ENCODE measurements at places on chromosomes 2 and 18.

GRCh38 chr18:36697905-36698304 is 130.9 kb downstream of the TPGS2 start:
- no peak for DNase-seq

GRCh38 chr18:65968239-65969004 is 217.6 kb downstream of the CDH7 start:
- DNase-seq, result no peak

GRCh38 chr18:25247725-25248124 is 104.2 kb downstream of the ZNF521 start:
- no peak for DNase-seq

DNA sequence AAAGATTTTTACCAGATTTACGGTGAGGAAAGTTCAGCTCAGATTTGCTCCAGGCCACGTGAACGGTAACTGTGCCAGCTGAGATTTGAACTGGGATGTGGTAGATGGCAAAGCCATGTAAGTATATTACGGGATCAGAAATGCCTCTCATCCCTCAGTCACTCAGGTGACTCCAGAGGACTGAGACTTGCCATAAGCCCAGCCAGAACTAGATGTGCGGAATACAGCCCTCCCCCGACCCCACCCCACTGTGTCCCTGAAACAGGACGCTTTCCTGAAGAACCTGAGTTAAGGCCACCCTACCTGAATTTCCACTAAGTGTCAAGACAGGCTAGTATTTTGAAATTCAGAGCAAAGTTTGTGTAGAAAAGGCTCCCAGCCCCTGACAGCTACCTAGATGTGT is 1.3 kb upstream of the FHL2 start:
- no peak for DNase-seq

GRCh38 chr18:39037925-39038324 is 1472.3 kb upstream of the CELF4 start:
- DNase-seq, result no peak

DNA sequence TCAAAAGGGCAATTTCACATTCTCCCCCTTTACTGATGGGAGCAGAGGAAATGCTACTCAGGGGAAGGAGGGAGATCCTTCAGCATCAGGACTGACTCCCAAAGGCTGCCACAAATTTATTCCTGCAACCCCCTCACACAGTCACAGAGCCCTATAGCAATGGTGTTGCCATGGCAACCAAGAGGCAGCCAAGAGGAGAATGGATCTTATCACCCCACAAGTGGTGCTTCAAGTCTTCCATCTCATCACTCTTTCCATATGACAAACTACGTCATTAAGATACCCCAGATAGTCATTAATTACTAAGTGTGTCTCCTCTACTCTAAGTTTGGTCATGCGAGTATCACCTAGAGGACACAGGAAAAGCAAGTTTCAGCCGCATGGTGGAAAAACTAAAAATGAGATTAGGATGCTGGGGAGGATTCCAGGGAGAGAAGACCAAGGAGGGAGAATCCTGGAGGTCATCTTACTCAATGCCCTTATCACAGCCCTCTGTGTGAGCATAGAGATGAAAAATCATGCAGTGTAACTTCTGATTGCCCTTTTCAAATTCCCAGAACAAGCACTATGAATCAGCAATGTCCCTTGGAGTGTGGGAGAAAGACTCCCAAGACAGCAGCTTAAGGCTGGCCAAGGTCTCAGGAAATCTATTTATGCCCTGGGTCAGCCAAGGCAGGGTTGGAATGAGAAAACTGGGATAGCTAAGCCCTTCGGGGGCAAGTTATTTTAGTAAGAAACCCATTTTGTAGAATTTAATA is 885.7 kb upstream of the KLHL29 start:
- DNase-seq, result no peak

DNA sequence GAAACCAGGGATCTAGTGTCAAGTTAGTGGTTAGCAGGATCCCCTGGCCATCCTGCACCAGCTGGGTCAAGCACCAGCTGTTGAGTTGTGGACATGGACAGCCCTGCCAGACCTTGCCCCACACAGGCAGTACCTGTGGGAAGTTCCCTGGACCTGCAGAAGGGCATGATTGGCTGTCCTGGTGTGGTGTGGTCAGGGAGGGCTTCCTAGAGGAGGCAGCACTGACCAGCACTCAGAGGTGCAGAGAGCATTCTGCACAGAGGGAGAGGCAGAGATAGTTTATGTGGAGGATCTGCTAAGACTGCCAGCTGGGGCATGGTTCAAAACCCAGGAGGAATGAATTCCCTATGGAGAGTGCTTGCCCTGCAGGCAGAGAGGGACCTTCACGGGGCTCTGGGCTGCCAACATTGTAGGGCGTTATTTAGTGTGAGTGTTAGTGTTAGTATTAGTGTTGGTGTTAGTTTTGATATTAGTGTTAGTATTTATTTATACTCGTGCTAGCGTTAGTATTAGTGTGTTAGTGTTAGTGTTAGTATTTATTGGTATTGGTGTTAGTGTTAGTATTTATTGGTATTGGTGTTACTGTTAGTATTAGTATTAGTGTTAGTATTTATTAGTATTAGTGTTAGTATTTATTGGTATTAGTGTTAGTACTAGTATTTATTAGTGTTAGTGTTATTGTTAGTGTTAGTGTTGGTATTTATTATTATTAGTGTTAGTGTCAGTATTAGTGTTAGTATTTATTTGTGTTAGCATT is 31.9 kb downstream of the TWIST2 start:
- no peak for DNase-seq

DNA sequence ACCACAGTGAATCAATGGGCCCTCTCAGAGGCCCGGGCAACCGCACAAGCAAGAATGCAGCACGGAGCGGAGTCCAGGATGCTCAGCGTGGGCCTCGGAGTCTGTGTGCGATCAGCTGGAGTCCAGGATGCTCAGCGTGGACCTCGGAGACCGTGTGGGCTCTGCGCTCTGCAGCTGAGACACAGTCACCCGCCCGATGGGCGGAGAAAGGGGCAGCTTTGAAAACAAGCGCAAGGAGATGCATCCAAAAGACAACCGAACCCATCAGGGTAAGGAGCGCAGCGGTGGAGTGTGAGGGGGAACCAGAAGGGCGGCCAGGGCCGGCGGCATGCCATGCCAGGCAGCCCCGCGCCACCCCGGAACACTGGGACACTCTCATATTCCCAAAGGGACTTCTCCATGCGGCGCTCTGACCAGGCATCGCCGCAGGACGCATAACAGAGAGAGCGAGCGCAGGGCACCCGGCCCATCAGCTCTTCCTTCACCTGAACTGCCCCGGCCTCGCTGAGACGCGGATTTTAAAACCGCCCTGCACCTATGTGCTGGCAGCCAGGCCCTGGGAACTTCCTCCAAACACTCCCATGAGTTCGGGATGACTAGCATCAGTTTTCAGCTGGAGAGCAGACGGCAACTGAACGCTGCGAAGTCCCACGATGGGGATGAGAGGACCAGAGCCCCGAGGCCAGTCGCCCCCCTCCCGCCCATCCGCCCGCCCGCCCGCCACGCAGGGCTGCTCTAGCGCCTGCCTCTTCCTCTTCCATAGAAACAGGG is 44.7 kb downstream of the MC5R start:
- DNase-seq, result no peak

GRCh38 chr2:236008006-236008405 is 160.2 kb downstream of the GBX2 start:
- no peak for DNase-seq

GRCh38 chr2:229633556-229633955 is 80.8 kb downstream of the DNER start:
- DNase-seq, result no peak

DNA sequence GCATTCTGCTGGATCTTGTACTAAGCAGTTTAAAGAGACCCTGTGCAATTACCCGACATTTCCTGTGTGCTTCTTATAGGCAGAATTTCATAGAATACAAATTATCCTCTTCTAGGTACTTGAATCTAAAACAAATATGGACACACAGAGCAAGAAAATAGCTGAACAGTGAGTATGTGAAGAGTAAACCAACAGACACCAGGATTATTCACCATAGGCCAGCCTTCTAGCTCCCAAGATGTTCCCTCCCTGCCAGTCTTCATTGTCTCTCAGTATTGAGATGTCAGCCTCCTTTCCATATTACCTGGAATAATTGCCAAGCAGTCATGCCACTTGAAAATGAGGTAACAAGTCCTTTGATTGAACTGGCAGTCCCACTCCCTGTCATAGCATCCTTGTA is 187.1 kb downstream of the PTPRM start:
- no peak for DNase-seq

- no peak for DNase-seq
Measured at GRCh38 chr2:111202266-111203040, 81.7 kb downstream of the BCL2L11 start.

GRCh38 chr2:16394072-16394985 is 271.3 kb downstream of the CYRIA start:
- DNase-seq, result no peak

GRCh38 chr2:44230378-44230777 is 44.9 kb upstream of the SLC3A1 start:
- DNase-seq, result no peak

- no peak for DNase-seq
Measured at GRCh38 chr2:17115466-17115865, 402.8 kb downstream of the RAD51AP2 start.

- DNase-seq, result peak; percentile 50
Measured at GRCh38 chr2:200863782-200864175, 679 bp downstream of the CLK1 start.

GRCh38 chr2:217712431-217712830 is 290.4 kb downstream of the TNS1 start:
- DNase-seq, result no peak

GRCh38 chr2:54969940-54970338 is 80.3 kb downstream of the RTN4 start:
- DNase-seq, result no peak

DNA sequence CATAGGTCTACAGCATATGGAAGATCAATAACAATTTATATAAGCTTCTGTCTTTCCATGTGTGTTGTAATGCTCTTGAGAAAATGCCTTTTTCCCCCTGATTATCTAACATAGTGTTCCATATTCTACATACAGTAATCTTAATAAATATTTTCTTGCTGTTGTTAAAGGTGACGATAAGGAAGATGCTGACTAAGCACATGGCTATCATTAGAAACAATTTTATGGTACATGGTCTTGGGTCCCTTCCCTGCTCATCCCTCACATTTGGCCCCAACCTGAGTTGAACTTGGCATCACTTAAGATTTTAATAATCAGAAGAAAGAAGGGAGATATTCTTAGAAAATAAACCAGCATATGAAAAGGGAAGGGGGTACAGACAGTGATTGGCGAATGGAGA is 382.1 kb upstream of the CDH20 start:
- no peak for DNase-seq

DNA sequence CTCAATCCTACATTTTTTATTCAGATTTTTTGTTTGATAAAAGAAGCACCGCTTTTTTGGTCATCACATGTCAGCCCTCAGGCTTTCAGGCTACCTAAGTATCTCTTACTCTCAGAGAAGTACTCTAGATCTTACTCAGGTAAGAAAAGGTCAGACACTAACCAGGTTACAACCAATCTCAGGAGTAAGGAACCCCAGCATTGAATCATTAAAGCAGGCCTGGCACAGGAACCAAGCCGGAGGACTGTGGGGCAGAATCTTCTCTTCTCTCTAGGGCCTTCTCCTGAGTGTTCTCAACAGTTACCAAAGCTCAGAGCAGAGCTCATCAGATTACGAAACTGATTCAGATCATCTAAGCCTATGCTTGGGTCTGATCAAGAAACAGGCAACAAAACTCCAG is 28.2 kb downstream of the RBMS1 start:
- no peak for DNase-seq

DNA sequence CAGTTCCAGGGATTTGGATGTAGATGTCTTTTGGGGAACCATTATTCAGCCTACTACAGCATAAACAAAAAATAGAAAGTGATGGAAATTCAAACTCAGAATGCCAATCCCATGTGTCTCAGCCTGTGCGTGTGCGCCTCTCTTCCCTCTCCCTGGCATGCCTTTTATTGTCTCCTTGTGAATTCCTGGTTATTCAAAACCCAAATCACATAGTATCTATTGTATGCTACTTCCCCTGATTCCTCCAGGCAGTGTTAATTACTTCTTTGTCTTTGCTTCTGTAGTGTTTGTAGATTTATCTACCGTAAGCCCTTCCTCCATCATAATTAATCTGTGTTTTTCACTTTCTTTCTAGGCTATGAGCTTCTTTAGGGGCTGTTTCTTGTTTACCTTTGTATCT is 38.9 kb downstream of the RHBDD1 start:
- DNase-seq, result no peak

GRCh38 chr2:50979495-50979894 is 52.4 kb downstream of the NRXN1 start:
- no peak for DNase-seq

DNA sequence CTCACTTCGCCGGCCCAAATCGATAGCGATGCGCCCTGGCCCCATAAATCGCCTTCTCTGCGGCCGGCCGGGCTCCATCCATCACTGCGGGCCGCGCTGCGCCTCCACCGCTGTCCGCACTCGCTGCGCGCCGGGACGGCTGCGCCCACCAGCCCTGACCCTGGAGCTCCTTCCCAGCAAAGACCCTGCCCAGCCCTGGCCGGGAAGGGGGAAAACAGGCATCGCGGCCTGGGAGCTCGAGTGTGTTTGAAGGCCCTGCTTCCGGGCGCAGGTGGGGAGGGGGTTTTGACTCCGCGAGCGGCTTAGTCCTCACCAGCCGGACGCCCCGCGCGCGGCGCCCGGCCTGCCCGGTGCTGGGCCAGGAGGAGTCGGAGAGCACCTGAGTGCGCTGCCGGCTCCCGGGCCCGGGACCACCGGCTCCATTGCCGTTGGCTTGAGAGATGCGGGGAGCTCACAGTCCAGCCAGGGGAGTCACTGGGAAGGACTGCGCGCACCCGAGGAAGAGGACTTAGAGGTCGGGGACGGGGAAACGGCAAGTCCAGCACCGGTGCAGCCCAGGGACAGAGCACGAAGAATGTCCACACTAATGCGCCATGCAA is 1.1 kb downstream of the PAX8 start:
- no peak for DNase-seq

DNA sequence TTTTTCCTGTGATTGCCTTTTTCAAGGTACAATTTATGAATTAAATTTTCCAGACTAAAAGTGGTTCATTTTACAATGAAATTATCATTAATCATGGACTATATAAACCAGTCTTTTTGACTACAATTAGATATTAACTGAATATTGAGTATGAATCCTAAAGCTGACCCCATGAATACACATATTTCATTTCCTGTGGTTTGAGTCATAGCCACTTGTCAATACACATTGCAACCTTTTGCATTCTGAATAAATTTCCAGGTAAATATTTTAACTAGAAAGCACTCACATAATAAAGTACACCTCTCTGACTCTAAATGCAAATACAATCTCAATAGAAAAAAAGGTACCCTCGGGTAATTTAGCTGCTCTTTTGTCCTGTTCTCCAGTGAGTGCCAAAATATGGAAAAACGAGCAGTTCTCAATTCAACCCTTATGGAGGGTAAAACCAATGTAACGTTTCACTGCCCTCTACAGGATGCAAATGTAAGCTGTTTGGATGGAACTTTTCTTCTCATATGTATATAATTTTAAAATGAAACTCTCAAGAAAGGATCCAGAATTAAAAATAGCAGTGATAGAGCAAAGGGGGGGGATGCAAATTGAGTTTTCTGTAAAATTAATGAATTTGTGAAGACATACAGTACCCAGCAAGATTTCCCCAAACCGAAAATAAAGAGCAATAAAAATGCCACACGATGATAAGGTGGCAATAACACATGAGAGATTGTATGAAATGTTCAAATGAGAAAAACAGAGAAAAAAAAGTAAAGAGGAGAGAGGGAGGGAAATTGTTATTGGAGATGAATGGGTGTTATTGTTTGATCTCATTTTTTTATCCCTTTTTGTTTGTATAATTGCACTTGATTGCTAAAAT is 1795.7 kb upstream of the PIK3C3 start:
- peak; percentile 29 for DNase-seq

- DNase-seq, result no peak
Measured at GRCh38 chr2:237732790-237733381, 65.7 kb upstream of the RBM44 start.
